ENCODE measurements at places on chromosomes 13 and 19.

DNA sequence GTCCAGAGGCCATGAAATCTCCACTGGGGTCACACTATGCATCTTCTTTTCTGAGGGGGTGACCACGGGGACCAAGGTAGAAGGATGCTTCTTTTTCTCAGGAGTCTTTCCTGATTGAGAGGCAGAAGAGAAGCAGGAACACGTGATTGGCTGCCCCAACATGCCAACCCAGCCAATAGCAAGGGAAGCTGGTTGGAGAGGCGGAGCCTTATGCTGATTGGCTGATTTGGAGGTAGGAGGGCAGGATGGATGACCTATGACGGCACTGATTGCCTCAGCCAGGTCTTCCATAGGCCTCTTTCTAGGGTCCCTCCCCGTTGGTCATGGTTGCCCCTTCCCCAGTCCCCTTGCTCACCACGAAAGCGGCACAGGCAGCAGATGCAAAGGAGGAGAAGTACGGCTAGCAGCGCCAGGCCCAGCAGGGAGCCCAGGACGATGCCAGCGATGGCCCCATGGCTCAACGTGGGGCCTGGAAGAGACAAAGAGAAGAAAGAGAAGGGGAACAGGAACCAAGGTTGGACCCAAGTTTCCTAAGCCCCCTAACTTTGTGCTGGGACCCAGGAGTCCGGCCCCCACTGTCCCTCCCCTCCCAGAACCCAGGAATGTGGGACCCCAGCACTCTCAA is 8.0 kb downstream of the VSIG10L start:
- no peak for DNase-seq

DNA sequence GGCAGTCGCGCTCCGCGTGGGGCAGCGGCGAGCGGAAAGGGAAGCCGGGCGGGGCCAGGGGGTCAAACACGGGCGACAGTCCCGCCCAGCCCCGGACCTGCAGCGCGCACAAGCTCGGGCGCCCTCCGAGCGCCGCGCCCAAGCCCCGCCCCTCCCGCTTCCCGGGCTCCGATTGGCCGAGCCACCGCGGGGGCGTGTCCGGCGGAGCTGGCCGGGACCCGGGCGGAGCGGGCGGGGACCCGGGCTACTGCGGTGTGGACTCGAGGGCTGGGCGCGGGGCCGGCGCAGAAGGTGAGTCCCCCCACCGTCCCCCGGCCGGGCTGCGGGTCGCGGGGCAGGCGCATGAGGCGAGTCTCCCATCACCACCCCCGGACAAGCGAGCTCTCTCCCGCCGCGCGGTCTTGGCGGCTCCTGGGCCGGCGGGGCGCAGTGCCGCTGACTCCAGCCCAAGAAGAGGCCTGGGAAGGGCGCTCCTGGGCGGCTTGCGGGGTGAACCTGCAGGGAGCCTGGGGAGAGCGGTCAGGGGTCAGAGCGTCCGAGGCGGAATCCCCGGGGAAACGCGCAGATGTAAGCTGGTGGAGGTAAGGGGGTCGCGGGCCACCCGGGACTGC is at the start of gene PLEKHF1:
PLEKHF1 (plus strand) TSS at position 247 of the 611 bp plus-strand sequence. CDS start 8,379 bp downstream, outside the sequence.
- DNase-seq: peak; percentile 70

- no peak for DNase-seq
These were observed 339.4 kb downstream of the KLF12 start for GRCh38 chr13:73794755-73795154.

DNA sequence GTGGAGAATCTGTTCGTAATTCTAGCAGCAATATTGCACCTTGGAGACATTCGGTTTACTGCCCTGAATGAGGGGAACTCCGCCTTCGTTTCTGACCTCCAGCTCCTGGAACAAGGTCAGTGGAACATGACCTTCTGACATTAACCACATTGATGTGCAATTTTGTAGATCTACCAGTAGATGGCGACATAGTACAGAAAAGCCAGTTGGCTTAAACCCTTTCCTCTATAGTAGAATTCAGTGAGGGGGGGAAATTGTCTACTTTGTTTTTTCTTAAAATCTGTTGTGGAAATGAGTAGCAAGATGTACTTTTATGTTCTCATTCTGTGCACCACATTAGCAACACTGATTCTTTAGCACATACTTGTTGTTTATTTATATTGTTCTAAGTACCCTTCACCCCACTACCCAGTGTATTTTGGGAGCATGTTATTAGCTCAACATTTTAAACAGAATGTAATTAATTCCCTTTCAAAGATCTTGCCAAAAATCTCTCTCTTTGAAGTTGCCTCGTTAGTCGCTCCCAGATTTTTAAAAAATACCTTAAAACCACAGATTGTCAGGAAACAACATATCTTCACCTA is 332.2 kb downstream of the MYO16 start:
- peak; percentile 79 for DNase-seq

DNA sequence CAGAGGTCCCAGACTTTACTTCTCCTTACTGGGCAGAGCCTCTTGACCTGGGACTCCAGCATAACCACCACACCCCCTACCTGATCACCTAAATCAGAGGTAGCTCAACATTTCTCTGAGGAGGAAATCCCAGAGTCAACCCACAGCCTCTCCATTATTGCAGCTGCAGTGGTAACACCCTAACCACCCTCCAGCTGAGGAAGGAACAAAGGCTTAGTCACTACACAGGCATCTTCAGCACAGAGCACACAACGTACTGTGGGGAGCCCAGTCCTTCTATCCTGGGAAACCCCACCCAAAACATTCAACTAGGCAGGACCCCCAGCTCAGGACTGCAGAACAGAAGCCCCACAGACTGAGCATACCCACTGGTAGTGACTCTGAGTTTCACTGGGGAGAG is 824.7 kb upstream of the SLITRK5 start:
- DNase-seq: peak; percentile 66

DNA sequence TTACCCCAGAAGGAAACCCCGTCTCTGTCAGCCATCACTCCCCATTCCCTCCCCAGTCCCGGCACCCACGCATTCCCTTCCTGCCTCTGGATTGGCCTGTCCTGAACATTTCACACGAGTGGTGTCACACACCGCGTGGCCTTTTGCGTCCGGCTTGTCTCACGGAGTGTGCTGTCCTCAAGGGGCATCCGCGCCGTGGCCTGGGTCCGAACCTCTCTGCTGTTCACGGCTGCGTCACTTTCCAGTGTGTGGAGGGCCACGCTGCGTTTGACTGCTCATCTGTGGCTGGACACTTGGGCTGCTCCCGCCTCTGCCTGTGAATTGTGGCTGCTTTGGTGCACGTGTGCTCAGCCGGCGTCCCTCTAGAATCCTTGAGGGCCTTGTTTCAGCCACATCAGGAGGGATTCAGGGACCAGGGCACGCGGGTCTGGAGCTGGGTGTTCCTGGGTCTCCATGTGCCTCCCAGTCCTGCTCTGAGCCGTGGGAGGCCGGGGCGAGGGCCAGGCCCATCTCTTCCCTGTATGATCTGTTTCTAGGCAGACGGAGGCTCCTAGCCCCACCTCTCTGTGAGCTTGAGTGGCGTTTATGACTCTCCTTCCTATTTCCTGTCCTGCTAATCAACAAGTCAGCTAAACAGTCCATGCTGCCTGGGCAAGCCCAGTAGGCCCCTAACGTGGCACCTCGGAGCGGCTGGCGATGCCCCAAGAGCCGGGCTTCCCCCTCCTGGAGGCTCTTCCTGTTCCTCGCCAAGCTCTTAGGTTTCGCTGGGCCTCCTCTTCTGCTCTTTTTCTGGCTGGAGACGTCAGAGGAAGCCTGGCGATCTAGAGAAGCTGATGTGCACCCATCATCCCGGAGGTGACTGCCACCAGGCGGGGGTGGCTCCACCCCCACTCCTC is 8.1 kb downstream of the STK11 start:
- DNase-seq: peak; percentile 71

DNA sequence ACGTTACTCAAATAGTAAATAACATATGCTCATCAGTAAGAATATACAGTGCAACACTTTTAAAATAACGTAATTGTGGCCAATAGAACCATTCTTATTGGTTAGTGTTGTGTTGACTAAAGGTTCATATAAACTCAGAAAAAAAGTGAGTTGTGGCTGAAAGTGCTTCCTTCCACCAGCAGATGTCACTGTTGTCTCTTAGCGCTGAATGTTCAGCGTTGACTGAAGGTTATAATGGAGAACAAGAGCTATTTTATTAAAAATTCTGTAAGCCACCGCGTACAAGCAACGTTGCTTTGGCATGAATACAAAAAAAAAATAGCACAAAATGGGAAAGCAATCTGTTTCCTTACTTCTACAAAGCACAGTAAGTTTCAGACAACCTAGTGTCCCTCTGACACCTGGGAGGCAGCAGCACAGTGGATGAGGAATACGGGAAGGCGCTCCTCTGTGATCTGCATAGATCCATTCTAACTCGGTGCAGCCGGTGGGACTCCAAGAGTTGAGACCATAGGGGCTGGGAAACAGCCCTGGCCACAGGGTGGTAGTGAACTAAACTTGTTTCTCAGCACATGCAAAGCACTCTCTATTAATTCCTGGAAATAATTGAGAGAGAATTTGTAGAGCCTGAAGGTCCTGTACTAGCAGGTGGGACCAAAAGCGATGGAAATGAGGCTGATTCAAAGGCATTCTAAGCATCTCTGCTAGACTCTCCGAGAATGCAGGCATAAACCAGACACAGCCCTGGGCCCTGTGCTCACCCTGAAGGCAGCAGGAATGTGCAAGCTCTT is 23.9 kb upstream of the OXGR1 start:
- peak; percentile 83 for DNase-seq

- no peak for DNase-seq
These were observed 2.1 kb downstream of the CCDC106 start for GRCh38 chr19:55650126-55650557.

DNA sequence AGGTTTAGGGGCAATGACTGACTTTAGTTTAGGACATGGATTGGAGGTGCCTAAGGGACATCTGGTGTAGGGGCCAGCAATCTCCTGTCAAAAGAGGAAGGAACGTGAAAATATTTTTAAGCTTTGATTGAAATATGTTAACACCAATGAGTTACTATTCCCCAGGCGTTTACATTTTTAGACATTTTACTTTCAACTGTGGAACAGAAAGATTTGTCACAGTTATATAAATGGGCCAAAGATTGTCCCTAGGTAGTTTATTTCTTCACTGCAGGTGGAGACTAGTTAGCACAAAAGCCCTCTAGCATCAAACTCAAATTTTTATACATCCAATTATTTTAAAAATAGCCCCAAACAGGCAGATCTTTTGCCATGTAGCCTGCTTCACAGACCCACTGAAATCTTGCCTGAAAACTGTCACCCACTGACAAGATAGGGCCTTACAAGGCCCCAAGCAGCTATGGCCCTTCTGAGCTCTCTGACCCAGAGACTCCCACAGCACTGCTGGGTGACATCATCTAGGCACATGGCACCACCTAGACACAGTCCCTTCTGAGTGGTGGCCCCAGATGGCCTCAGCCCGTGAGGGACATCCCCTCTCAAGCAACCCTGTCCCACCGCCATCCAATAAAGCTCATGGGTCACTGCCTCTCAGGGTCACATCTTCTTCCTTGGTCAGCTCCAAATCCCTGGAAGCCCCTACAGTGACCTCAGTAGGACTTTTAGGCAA is 64.8 kb upstream of the DOCK9 start:
- no peak for DNase-seq

DNA sequence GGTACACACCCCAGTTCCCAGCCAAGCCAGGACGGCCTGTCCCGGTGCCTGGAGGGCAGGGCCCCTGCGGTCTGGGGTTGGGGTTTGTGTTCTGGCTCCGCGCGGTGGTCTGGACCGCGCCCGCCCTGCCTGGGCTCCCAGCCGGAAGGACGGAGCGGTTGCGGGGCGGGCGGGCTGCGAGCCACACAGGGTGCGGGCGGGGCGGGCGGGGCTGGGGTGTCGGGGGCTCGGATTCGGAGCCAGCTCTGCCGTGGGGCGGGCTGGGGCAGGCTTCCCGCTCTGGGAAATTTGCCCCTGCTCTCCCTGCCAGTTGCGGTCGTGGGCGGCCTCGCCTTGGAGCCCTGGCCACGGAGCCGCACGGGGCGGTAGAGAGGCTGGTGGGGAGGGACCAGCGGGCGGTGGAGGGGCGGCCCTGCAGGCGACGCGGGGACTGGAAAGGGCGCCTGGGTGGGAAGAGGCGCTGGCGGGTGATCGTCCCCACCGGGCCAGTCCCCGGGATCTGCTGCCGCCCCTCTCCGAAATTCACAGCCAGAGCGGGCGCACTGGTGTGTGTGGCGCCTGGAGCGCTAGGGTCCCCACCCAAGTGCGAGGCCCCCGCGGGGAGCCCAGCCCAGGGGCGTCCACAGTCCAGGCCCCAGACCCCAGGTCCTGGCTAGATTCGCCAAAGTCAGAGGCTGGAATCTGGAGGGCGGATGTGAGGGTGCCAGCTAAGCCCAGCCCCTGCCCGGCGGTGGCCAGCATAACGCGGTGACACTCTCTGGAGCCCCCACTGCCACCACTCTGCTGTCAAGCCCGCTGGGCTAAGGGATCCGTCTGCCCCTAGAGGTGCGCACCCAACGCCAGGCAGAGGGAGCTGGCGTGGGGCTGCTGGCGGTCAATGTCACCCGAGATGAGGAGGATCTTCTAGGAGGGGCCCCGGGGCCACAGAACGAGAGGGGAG is 11.0 kb upstream of the ZNF492 start:
- no peak for DNase-seq

GRCh38 chr19:38308006-38308766 is 4.1 kb downstream of the C19orf33 start:
- DNase-seq: no peak

DNA sequence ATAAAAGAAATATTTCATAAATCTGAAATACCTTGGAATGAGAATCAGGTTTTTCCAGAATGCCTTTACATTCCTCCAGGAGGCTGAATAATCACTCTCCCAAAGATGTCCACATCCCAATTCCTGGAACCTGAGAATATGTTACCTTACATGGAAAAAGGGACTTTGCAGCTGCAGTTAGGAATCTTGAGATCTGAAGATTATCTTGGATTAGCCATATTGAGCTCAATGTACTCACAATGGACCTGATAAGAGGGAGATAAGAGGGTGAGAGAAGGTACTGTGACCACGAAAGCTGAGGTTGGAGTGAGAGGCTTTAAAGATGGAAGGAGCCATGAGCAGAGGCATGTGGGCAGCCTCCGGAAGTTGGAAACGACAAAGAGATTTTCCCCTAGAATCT is 36.8 kb upstream of the MBNL2 start:
- no peak for DNase-seq

- no peak for DNase-seq
These were observed 227.0 kb upstream of the SLITRK5 start for GRCh38 chr13:87444135-87444534.

DNA sequence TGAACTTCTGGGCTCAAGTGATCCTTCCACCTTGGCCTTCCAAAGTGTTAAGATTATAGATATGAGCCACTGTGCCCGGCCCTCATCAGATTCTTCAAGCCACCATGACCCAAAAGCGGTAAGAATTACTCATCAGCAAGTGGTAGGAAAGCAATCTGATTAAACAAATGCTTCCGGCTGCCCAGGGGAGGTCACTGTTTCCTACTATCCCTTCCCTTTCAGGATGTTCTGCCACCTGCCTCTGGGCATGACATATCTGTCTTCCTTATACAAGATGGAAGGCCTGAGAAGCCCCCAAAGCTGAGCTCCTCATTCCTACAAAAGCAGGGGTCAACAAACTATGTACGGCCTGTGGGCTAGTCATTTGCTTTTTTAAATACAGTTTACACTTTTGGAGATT is 7.0 kb downstream of the ABHD8 start:
- DNase-seq: peak; percentile 55

GRCh38 chr13:20974981-20975585 is 72.5 kb upstream of the XPO4 start:
- DNase-seq: no peak

All from choroid plexus epithelial cell (primary cell).